HT-29 (cell line): ENCODE measurements at places on chromosomes 7 and 10.

DNA sequence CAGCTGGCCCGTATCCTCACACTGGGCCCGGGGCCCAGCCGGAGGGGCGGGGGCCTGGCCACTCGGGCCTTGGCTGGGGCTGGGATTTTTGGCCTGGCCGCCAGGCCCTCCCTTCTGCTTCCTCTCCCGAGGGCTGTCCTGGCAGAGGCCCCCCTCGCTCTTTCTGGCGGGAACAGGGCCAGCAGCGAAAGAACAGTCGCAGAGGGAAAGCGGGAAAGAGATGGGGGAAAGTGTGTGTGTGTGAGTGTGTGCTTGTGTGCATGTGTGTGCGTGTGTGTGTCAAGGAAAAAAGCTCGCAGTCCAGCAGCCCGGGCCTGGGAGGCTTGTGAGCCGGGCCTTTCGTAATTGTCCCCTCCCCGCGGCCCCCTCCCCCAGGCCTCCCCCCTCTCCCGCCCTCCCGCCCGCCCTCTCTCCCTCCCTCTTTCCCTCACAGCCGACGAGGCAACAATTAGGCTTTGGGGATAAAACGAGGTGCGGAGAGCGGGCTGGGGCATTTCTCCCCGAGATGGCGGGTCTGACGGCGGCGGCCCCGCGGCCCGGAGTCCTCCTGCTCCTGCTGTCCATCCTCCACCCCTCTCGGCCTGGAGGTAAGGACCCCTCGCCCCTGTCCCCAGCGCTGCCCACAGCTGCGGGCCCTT lies at the start of gene ELN:
TSS of gene ELN (plus strand) at position 491 of the 638 bp plus-strand sequence. CDS start at position 506, 15 bp downstream.
- DNase-seq = no peak

GRCh38 chr7:28121496-28121895 lies 59.1 kb downstream of the JAZF1 start:
- no peak for DNase-seq

DNA sequence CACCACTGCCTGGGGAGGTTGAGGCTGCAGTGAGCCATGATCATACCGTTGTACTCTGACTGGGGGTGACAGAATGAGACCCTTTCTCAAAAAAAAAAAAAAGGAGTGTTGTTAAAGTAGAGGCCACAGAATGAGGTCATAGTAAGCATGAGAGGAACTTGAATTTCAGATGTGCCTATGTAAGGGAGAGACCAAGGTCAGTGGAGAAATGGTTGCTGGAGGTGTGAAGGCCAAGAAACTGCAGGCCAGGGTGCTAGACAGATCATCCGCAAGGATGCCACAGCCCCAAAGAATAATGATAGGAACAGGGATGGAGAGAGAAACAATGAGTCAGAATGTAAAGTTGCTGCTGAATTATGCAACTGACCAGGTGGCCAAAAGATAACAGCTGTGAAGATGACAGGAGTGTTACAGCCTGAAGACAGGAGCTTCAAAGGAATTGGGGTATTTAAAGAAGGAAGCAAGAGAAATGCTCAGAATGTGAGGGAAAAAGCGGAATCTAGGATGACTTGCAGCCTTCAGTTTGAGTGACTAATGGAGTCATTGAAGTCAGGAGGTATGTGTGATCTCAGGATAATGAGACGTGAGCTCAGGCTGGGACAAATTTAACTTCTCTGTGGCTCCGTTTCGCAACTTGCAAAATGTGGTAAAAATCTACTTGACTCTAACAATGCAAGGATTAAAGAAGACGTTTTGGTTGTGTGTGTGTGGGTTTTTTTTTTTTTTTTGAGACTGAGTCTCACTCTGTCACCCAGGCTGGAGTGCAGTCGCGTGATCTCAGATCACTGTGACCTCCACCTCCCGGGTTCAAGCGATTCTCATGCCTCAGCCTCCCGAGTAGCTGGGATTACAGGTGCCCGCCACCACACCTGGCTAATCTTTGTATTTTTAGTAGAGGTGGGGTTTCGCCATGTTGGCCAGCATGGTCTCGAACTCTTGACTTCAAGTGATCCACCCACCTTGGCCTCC lies 22.2 kb downstream of the TYW1B start:
- DNase-seq = no peak

GRCh38 chr7:77413861-77414424 lies 2.2 kb downstream of the GSAP start:
- DNase-seq = no peak

DNA sequence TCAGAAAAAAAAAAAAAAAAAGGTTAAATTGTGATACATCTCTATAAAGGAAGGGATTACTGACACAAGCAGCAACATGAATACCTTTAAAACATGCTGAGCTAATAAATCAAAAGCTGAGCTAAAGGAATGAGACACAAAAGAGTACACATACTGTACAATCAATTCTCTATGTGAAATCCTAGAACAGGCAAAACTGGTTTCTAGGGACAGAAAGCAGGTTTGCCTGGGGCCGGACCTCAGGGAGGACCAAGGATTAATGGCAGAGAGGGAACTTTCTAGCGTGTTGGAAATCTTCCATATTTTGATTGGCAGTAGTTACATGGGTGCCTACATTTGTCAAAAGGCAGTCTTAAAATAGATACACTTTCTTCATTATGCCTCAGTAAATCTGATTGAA lies 52.5 kb downstream of the KLRG2 start:
- DNase-seq = peak; percentile 92

GRCh38 chr7:87091487-87092066 lies 32.1 kb upstream of the ELAPOR2 start:
- peak; percentile 20 for DNase-seq

DNA sequence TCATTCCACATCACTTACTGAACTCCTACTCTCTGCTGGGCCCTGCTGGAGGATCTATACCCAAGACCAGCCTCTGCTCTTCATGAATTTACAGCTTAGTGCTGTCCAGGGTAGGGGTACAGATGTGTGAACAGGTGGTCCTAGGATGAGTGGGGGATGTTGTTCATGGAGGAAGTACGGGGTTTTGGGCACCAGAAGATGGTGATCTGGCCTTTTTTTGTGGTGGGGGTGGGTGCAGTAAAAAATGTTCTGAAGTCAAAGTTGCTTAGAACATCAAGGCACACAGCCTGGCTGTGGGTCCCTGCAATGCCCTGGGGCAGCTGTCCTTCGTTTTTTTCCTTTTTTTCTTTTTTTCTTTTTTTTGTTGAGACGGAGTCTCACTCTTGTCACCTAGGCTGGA lies 34.2 kb upstream of the GNA12 start:
- DNase-seq = no peak

- DNase-seq = no peak
Observed at GRCh38 chr7:148347981-148348380, 242.6 kb upstream of the C7orf33 start.

- DNase-seq = no peak
Observed at GRCh38 chr7:69645683-69646082, 47.4 kb downstream of the AUTS2 start.

DNA sequence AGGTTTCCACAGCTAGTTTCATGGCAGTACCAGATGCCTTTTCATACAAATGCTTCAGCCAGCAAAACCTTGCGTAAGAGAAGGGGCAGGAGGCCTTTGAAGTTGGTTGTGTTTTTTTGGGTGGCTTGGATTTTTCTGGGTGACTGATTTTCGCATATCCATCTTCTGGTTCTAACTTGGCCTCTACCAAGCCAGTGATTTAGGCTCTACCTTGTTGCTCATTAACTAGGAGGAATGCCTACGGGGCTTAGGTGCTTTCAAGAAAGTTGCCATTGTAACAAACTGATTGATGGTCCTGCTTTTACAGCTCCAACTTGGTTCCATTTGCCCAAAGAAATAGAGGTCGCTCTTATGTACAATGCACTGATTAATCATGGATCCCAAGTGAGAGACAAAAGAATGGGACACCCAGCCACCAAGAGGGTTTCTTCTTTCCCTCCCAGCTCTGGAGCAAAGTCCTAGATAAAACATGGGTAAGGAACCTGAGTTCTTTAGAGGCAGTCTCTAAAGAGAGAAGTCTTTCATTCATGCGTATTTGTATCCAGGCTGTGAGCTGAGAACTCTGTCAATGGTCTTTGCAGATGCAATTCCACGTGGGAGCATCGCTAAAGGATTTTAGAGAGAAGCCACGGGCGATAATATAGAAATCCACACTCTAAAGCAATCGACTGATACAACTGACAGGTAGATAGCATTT lies 92.1 kb upstream of the FGFR2 start:
- DNase-seq = no peak

- DNase-seq = no peak
Observed at GRCh38 chr7:142308918-142309317, 51.1 kb upstream of the PRSS58 start.

- no peak for DNase-seq
Observed at GRCh38 chr10:21831986-21832820, 171.3 kb downstream of the DNAJC1 start.

DNA sequence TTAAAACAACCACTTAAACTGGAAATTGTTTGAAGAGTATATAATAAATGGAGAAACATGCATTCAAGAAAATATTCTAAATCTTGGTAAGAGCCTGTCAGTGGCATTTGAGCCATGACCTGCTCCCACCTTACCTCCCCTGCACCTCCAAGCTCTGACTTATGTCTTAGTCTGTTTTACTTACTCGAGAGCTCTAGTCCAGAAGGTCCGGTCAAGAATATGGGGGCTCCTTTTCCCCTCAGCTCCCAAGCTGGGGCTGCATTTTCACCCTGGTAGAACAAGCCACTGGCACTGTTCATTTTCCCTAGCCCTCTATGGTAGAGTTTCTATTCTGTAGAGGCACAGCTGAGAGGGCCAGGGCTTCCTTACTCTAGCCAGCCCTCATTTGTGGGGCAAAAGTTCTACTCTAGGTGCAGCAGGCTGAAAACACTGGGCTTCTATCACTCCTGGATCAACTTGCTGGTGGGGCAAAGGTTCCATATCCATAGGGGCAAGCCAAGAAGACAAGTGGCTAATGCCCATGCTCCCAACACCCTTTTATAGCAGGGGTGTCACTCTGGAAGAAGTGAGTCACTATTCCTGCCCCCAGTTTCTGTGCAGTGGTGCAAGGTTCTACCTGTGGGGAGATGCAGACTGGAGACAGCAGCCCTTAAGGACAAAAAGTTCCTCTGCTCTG lies 40.6 kb downstream of the ZNF438 start:
- DNase-seq = no peak

DNA sequence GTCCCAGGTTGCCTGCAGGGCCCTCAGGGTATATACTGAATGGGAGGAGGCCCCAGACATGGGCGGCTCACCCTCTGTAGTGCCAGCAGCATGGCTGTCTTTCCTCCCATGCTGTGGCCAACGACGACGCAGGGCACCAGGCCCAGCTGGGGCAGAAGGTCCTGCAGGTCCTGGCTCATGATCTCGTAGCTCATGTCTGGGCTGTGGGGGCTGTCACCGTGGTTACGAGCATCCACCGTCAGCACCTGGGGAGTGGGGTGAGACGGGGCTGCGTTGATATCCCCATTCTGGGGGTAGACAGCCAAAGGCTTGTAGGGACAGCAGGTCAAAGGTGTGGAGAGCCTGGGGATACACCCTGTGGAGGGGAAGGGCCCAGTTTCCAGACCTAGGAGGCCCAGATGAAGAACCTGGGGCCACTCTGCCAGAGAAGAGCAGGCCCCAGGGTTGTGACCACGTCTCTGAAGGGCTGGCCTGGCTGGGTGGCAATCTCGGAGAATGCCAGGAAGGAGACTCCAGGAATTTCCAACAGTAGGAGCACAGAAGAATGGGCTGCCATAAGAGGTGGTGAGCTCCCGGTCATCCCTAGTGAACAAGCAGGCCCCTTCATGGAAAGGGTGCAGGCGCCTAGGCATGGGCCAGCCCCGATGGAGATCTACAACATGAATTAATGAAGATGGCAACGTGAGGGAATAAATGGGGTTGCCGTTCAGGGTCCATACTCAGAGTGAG lies 947 bp downstream of the ABHD11 start:
- no peak for DNase-seq

DNA sequence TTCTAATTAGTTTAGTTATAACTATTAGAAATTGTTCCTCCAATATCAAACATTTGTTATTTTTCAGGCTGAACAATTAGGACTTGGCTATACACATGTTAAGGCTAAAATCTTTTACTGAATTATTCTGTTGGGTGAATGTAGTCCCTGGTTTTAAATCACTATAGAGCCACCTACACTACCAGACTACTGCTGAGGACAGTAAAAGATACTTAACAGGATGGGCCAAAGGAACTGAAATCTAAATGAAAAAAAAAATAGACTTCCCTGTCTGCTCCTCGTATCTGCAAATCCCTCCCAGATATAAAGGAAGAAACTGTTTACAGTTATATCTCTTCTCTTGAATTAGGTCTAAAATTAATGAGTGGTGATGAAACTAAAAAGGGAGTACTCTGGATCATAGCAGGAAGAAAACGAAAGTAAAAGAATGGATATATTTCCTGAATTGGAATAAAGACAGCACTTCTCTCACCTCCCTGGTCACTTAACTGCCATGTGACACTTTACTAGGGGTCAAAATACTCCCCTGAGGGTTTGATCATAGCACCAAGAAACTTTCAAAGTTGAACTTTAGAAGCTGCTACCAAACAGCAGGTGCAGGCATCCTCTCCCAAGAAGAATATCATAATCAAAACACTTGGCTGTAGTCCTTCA lies 12.7 kb downstream of the FBXW4 start:
- DNase-seq = no peak

GRCh38 chr10:86803156-86803555 lies 46.7 kb downstream of the BMPR1A start:
- DNase-seq = no peak

GRCh38 chr10:16491933-16492332 lies 29.7 kb downstream of the C1QL3 start:
- no peak for DNase-seq

GRCh38 chr10:128892005-128892404 lies 575.0 kb upstream of the MGMT start:
- no peak for DNase-seq

- DNase-seq = no peak
Observed at GRCh38 chr10:126391192-126391885, 3.1 kb upstream of the ADAM12 start.

DNA sequence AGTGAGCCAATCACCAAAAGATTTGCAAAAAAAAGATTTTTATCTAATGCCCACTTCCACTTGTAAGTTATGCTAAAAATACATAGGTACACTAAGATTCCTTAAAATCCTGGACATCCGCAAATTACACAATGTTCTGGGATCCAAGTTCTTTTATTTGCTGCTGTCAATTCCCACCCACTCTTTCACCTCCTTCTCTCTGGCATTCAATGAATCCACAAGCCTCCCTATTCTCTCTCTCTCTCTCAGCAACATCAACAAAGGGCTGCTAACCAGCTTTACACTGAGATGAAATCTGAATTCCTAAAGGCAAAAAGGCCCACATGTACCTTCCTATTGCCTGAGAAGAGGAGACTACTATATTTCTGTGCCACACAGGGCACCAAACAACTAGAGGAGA lies 99.9 kb downstream of the ARMH3 start:
- DNase-seq = no peak
